ENCODE measurements at places on chromosomes 7 and 10.

- no peak for DNase-seq
Measured at GRCh38 chr10:44326474-44327030, 58.3 kb downstream of the CXCL12 start.

DNA sequence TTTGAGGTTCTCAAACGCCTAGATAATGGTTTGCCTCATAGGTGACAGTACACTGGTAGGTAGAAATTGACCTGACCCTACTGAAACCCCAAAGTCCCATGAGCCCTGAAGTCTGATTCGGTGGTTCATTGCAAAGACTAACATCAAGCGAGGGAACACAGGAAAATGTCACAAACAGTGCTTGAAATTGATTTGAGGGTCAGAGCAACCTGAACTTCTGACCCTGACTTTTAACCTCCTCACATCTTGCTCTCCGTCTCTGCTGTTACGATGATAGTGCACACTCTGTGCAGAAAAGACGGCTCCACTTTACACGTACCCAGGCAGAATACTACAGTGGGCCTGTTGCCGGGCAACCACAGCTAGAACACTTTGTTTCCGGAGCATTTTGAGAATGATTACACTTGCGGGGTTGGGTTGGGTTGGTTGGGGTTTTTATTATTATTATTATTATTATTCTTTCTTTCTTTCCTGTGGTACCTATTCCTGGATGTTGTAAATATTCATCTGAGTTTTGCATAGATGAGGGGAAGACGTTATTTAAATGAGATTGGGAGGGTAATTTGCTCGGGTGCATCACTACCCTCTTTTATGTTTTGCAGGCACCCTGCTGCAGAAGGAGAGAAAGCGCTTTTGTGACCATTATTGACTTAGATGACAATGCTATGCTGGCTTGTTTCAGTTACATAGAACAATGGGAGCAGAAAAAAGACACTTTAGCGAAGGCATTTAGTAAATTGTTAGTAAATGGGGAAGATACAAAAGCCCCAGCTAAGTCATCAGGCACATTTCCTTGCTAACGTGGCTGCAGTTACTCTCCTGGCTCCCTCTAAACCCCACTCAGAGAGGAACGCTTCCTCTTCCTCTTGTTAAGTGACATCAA, 438.1 kb upstream of the NRP1 start:
- peak; percentile 48 for DNase-seq

GRCh38 chr10:21501091-21501490, 24.4 kb downstream of the SKIDA1 start:
- no peak for DNase-seq

GRCh38 chr7:156735851-156736250, 95.3 kb downstream of the RNF32 start:
- DNase-seq = no peak

DNA sequence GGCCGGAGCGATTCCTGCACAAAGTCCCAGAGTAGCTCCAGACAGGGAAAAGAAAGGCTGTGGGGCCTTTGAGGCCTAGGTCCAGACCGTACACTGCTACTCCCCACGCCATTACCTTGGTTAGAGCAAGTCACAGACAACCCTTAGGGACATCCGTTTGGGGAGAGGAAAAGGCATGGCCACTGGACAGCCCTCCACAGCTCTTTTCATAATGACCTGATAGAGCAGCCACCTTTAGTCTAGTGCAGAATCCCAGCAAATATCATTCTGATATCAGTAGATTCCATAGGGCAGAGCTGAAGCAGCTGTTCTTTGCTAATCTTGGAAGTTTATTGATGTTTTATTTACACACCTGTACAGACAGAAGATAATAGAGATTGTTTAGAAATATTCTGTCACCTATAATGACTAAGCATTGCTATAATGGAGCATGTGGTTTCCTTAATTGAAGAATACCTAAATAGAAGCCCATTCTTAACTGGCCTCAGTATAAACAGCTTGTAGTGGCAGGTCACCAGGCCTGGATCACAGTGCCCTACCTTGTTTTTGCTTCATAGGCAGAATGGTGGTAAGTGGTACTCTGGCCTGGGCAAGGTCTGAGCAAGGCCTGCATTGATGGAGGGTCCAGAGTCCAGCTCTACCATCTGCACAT, 27.9 kb downstream of the OGDH start:
- no peak for DNase-seq

DNA sequence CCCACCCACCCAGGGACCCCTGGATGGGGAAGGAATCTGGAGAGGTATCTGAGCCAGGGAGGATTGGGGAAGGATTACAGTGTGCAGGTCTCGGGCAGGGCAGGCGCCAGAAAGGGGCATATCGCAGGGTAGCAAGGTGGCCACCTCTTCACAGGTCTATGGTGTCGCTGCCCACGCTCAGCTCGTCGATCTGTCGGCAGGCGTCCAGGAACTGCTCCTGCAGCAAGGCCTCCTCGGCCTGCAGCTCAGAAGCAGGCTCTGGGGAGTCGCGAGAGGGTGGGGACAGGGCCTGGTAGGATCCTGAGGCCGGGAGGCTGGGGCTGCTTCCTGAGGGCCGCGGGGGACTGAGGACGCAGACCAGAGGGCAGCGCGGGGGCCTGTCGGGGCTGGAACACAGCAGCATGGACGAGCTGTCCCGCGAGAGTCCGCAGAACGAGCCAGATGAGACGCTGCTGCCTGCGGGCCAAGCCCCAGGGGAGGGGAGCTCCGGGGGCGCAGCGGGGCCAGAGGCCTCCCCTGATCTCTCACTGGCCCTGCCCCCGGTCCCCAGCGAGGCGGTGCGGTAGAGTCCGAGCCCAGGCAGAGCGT, 7.1 kb upstream of the RBM28 start:
- no peak for DNase-seq

- DNase-seq = no peak
Measured at GRCh38 chr7:105690325-105690945, 109.1 kb upstream of the EFCAB10 start.

DNA sequence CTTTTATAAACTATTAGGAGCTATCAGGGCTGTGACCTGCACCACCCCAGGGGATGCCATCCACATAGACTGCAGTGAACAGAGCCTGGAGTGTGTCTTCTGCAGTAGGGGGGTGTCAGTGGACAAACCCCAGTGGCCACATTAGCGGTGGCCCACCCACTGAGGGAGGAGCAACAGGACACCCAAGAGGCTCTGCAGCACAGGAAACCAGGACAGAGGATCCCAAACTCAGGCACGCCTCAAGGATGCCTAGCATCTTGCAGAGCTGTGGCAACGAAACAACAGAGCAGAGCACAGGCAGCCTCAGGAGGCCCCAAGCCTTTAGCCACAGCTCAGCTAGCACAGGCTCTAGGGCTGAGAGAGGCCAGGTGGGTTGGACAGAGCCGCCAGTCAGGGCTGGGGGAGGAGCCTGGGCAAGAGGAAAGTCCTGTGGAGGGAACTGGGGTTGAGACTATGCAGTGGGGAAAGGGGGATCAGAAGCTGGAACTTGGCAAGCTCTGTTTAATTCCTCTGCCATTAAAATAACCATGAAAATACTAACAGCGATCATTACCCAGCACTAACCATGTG, 53.8 kb downstream of the GRID1 start:
- peak; percentile 72 for DNase-seq

DNA sequence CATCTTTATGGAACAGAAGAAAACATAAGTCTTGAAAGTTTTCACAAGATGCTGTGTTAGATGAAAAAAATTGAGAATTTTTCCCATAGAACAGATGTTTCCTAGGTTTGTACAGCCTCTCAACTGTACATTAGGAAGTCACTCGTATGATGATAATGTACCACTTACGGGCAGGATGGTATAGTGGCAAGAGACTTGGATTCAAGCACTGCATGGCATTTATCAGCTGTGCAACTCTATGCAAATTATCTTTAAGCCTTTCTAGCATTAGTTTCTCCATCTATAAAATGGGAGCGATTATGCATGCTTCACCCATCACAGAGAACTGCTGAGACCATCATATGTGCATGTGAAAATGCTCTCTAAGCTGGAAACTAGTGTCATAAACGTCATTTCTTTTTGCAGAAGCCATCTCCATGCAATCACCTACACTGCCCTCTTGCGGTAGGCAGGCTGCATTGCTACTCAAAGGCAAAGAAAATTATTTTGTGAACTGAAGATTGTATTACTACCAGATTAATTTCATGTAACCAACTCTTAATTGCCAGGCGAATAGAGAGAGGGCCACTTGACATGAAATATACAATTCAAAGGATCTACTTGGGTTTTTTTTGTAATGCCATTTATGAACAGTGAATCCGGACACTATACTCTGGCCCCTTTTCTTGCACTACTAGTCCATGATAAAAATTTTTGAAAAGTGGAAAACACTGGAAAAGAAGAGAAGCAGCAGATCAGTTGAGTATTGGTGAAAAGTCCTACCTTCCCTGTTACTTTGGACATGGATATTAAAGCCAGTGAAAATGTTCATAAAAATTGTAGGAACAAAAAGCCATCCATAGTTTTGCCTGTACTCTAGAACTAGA, 102.3 kb downstream of the JAZF1 start:
- DNase-seq = peak; percentile 48

GRCh38 chr10:88070080-88070880, 206.9 kb downstream of the PTEN start:
- no peak for DNase-seq

GRCh38 chr10:27100813-27101347, 586 bp upstream of the ANKRD26 start:
- DNase-seq = no peak

DNA sequence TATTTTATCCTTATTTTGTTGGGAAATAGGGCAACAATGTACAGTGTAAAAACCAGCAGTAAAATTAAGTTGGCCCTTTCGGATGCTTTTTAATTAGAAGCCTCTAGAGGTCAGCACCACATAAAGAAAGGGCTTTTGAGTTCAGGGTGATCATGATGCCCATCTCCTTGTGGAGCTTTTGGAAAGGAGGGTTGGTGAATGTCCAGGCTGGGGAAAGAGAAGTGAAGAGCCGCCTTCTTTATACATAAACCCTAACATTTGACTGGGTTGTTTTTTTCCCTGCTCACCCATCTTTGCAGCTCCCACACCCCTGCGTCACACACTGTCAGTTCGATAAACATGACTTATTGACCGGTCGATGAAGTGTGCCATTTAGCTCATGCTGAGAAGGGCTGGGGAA, 29.8 kb downstream of the MTURN start:
- peak; percentile 54 for DNase-seq

DNA sequence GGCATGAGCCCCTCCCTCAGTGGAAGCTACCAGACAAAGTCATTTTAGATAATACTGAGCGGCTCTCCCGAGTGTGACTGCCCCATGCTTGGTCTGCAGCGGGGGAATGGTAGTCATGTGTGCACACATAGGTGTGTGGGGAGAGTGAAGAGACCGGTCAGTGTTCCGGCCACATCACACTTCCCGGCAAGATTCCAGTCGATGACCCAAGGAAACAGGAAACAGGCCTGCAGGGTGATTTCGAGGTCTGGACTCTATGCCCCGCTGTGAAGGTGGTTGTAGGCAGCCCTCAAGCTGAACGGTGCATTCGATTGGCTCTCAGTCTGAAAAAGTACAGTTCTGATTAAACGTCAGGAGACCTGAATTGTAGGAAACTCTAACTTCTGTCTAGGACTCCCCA, 73.2 kb downstream of the SYPL1 start:
- DNase-seq = no peak

DNA sequence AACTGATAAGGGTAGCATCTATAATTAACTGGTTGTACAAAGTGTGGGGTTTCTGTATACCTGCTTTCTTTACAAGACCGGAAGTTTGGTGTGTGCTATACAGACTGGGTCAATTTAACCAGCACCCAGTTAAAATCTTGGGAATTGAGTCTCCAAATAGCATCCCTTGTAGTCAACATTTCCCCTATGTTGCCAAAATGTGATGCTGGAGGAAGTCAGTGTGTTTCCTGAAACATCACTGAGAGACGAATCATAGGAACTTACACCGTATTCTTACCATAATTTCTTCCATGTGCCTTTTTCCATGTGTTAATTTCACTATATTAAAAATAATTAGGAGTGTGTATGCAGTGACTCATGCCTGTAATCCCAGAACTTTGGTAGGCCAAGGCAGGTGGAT, 1.7 kb downstream of the AKR1C4 start:
- DNase-seq = no peak

DNA sequence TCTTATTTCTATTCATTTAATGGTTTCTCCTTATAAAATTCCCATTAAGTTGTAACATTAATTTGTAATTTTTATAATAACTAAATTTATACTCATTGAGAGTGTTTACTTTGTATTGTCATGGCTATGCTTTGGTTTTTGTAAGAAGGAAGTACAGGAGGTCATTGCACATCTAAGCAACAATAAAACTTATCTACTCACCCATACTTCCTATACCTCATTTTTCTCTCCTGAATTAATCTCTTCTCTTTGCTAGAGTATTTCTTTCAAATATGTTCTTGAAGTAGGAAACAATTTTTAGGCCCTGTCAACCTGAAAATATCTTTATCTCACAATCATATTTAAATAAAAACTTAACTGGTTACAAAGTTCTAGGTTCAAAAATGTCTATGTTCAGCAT, 95.4 kb upstream of the WDR11 start:
- no peak for DNase-seq

GRCh38 chr10:67319976-67320375, 376.0 kb downstream of the CTNNA3 start:
- DNase-seq = no peak

- no peak for DNase-seq
Measured at GRCh38 chr10:19731560-19731959, 84.7 kb upstream of the PLXDC2 start.

GRCh38 chr10:15096661-15097010, 519 bp upstream of the RPP38 start:
- DNase-seq = no peak

DNA sequence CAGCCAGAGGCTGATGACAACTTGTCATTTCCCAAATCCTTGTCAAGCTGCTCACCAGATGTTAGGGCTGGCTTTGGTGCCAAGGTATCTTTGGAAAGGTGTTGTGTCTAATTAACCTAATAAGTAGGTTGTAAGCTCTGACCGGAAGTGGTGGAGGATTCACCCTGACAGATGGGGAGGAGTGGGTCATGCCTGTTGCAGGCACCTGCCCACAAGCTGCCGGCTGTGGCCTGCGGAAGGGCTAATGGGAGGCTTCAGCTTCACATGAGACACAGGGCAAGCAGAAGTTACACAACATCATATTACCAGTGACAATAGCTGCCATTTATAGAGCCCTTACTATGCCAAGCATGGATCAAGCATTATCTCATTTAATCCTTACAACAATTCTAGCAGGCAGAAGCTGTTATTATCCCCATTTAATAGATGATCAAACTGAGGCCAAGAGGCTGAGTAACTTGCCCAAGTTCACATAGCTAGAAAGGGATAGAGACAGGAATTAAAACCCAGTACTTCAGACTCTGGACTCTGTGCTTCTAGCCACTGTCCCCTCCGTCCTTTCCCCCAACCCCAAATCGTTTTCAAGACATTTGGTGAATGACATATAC, 63.1 kb upstream of the DUSP5 start:
- DNase-seq = no peak

GRCh38 chr10:131311661-131312477, at the start of gene TCERG1L:
Gene TCERG1L, minus strand, starts transcription at chr10:131311721. Its CDS starts 86 bp downstream, at chr10:131311635.
- peak; percentile 66 for DNase-seq

GRCh38 chr10:68517188-68517587, 10.1 kb downstream of the SLC25A16 start:
- no peak for DNase-seq

DNA sequence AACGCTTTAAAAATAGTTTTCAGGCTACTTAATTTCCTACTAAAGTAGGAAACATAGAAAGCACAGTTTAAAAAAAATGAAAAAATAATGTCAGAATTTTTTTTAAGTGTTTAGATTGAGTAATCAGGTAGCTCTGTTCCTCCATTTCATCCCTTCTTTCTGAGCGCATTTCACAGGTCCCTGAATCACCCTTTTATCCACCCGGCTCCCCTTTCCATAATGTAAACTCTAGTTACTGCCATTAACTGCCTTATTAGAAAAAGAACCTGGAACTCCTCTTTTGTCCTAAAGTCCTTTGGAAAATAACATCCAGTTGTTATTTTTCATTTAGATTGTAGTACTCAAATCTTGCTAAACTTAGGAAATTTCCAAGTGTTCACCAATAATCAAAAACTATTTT, 5.8 kb downstream of the KCND2 start:
- no peak for DNase-seq

Data from iPS-NIHi11 (cell line).